ENCODE measurements at places on chromosomes 11 and 22.

GRCh38 chr11:34960277-34960676 lies 43.9 kb downstream of the PDHX start:
- no peak for DNase-seq

DNA sequence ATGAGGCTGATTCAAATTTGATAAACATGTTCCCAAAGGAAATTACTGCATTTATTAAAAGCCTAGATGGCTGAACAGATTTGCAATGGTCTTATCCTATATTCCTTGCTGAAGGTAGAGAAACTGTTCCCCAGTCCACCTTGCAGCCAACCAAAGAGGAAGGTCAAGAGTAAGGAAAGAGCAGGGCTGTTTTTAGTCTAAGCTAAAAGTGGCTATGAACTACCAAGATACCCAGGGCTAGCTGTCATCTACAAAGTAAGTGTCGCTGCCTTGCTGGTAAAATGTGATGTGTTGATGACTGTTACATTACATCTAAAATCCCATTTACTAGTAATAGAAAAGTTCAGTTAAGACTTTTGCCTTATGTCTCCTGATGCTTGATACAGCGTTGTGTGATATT lies 290.1 kb upstream of the MPPED2 start:
- DNase-seq, result no peak

DNA sequence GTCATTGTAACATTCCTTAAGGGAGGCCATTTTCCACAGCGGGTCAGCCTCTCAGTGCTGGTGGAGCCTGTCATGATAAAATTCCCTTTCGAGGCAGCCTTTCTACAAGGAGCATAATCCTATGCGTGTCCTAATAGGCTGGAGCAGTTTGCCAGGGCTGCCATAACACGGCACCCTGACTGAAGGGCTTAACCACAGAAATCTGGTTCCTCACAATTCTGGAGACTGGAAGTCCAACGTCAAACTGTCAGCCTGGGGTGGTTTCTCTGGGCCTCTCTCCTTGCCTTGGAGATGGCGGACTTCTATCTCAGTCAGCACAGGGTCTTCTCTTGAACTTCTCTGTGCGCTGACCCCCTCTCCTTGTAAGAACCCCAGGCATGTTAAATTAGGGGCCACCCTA lies 1.4 kb upstream of the RGL4 start:
- no peak for DNase-seq

- DNase-seq, result no peak
These were observed 23.1 kb downstream of the NCAPD3 start for GRCh38 chr11:134200688-134201087.

DNA sequence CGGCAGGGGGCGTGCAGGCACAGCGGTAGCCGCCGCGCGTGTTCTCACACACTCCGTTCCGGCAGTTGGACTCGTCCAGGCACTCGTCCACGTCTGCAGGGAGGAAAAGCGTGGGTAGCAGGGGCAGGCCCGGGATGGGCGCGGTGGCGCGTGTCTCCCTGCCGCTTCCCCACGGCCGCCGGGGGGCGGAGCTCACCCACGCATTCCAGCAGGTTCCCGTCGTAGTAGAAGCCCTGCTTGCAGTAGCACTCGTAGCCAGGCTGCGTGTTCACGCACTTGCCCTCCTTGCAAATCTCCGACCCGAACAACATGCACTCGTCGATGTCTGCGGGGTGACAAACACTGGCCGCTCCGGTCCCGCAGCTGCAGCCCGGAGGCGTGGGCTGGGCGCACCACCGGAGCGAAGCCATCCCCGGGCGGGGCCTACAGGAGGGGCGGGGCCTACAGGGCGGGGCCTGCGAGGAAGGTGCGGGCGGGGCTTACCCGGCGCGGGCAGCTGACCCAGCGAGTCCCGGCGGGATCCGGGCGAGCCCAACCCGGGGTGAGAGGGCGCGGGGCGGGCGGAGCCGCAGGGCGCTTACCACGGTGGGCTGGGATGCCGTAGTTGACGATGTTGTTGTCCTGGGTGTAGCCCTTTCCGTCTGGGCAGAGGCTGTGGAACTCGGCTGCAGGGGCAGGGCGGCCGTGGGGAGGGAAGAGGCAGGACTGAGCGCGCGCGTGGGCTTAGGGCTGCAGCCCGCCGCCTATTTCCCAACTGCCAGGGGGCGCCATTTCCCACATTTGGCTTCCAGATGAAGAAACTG lies 15.6 kb downstream of the SCYL1 start:
- DNase-seq, result peak; percentile 90

DNA sequence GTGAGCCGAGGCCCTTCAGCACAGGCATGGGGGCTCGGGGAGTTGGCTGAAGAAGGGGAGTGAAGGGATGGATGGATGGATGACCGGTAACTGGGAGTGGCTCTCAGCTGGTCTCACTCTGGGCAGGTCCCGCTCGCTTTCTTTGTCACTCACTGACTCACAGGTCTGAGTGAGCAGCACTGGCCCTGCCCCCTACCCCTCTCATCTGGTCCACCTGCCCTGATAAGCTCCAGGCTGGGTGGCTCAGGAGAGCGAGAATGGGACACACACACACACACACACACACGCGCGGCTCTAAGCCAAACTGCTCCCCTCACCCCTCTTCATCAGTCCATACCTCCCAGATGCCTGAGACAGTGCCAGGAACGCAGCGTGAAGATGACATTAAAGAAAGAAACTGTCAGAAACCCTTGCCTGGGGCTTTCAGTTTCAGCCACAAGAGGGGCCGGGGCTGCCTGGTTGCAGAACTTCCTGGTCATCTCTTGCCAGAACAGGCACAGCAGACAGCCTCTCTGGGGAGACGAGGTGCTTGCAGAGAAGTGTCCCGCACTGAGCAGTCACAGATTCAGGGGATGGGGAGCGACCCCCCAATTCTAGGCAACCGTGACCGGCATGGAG lies 16.5 kb upstream of the SHISAL1 start:
- DNase-seq, result no peak

GRCh38 chr11:104705490-104706190 lies 192.6 kb downstream of the CASP12 start:
- DNase-seq, result peak; percentile 63

DNA sequence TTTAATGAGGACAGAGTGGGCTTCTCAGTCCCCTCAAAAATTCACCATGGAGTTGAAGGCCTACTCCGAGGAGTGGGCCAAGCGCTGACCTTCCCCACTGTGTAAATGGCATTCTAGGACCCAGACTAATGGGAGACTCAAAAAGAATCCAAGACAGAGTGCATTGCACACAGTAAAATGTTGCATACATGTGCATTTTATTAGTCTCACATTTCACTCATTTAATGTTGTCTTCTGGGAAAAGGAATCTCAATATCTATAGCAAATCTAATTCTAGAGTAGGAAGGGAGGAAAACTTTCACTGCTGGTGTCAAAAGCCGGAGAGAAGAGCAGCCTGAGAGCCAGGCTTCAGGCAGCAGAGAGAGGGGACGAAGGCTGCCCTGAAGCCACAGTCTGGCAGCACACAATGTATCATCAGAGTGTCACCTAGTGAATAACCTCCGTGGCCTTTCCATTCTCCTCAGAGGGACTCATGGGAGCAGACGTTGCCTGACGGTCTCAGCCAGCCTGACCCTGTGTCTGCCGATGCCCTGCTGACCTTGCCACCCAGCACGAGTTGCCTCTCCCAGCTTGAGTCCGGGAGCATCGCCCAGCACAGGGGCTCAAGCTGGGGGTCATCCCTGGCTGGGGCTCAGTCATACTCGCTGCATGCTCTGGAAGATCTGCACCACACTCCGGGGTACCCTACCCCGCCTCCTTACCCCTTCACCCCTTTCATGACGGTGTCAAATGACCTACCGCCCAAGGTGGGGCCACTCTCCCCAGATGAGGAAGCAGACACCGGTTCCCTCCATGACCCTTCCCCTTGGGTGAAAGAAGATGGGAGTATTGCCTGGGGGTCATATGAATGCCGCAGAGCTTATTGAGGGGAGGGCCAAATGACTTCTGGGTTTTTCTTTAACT lies 12.9 kb upstream of the POU2AF3 start:
- DNase-seq, result no peak

All from endothelial cell of umbilical vein (primary cell).